ENCODE measurements at places on chromosomes 2 and 18.

DNA sequence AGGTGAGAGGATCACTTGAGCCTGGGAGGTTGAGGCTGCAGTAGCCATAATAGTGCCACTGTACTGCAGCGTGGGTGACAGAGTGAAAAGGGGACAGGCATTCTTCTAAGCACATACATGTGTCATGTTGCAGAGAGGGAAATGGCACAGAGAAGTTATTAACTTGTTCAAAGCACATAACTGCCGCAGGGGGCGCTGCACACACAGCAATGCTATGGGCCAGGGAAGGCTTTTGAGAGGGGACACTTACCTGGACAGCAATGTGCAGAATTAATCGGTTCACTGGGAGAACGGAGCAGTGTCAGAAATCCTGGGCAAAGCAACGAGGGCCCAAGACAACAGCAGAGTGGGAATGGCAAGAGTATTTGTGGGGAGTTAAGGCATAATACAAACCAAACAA lies 2.4 kb downstream of the SCYGR8 start:
- peak; percentile 13 for DNase-seq

- no peak for DNase-seq
Measured at GRCh38 chr18:71809711-71810110, 734.4 kb downstream of the CBLN2 start.

DNA sequence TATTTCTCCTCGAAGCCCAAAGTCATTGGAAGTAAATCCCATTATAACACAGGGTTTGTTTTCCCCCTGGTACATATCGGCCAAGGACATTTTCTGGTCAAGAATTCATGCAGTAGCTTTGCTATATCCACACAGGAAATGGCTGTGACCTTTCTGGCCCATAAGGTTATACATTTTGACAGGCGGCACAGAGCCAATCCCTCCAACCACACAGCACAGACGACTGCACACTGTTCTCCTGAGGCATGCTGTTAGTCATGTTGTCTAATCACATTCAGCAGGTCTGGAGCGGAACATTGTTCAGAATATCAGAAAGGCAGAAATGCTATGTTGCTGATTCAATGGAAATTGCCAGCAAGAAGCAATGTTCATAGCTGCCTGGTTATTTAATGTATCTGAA lies 742.3 kb upstream of the SLC8A1 start:
- peak; percentile 54 for DNase-seq

DNA sequence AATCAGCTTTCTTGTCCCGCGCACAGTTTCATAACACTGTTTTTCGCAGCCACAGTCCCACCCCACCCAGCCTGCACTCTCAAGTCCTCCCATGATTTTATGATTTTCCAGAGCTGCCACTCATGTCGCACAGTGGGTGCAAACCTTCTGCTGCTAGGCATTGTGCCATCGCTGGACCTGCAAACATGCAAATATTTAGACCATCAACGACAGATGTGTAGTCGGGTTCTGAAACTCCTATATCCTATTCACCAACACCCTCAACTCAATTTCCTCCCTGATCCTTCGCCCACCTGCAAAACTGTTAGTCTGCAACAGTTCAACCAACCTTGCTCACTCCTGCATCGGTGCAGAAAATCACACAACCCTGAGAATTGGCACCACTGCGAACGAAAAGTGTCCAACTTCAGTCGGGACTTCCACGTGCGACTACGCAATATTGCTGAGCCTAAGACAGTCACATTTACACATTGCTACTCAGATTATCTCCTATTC lies 871 bp upstream of the ALS2 start:
- peak; percentile 60 for DNase-seq

DNA sequence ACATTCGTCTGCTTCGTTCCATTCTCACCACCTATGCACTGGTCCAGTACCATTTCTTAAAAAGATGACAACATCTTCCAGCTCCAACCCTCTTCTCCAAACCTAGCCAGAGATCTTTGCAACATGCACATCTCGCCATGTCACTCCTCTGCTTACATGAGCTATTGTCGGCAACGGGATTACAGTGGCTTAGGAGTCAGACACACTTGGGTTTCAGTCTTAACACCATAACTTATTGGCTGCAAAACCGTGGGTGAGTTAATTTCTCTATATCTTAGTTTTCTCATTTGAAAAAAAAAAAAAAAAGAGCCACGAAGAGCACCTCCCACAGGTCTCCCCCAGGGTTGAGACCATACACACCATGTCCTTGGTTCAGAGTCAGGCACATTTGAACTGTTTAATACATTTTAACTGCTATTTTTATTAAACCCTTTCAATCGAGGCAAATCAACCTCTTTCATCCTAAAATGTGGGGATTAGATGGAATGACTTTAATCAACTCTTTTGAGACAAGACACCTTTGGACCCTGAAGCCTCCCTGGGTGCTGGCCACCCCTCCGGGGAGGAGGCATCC lies 889 bp downstream of the ANKRD29 start:
- no peak for DNase-seq

- DNase-seq, result no peak
Measured at GRCh38 chr2:44330801-44331200, 30.5 kb downstream of the PREPL start.

GRCh38 chr2:10141736-10142639 lies 19.4 kb downstream of the RRM2 start:
- peak; percentile 66 for DNase-seq

DNA sequence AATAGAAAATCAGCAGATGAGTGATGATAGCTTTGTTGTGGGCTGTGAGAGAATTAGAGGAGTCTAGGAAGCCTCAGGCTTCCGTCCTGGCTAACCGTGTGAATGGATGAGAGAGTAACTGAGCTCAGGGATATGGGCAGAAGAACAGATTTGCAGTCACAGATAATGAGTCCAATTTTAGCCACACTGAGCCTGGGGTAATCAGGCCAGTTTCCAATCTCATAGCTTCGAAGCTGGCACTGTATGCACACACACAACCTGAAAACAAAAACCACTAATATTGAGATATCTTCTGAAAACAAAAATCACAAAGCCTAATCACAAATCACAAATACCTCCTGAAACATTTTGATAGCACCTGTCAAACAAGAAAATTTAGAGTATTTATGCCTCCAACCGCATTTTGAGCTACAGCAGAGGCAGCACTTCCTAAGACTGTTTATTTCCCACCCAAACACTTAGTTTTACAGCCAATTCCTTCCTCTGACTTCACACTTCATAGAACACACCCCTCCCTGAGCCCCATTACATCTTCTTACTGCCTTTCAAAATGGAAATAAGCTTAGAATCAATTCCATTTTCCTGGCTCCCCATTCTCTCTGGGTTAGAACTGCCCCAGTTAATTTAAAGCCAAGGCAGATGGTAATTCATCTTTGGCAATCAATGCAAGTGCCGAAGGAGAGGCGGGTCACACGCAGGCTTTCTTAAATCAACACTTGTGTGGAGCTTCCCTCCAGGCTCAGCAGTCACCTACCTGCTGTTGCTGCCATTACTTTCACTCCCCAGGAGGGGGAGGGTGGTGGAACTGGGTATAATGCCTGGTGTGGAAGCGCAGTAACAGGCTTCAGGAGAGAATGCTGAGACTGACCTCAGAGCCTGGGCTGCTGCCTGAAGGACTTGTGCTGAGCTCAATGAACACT lies 18.9 kb downstream of the TTR start:
- DNase-seq, result peak; percentile 75

GRCh38 chr2:85288244-85288725 lies 39.5 kb downstream of the TGOLN2 start:
- DNase-seq, result peak; percentile 78

GRCh38 chr2:240400371-240401161 lies 34.9 kb upstream of the GPC1 start:
- DNase-seq, result no peak

Data from stomach (tissue), 19 donors.